ENCODE measurements at places on chromosomes 1 and 21.

DNA sequence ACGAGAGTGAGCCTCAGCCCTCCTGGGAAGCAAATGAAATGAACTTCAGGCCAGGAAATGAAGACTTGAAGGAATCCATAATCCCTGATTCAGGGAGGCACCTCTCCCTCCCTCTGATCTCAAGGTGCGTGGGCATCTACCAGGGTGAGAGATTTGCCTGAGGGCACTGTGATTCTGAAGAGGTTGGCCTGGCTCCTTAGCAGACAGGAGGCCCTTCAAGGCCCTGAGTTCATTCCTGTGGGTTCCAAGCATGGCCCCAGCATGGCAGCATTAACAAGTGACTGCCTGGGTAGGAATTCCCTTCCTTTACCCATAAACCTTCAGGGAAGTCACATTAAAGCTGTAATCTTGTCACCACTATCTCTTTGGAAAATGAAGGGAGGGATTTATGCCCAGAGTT, 29.8 kb upstream of the IFNGR2 start:
- no peak for DNase-seq

GRCh38 chr1:153553096-153553495, 4.0 kb upstream of the S100A3 start:
- DNase-seq, result no peak

DNA sequence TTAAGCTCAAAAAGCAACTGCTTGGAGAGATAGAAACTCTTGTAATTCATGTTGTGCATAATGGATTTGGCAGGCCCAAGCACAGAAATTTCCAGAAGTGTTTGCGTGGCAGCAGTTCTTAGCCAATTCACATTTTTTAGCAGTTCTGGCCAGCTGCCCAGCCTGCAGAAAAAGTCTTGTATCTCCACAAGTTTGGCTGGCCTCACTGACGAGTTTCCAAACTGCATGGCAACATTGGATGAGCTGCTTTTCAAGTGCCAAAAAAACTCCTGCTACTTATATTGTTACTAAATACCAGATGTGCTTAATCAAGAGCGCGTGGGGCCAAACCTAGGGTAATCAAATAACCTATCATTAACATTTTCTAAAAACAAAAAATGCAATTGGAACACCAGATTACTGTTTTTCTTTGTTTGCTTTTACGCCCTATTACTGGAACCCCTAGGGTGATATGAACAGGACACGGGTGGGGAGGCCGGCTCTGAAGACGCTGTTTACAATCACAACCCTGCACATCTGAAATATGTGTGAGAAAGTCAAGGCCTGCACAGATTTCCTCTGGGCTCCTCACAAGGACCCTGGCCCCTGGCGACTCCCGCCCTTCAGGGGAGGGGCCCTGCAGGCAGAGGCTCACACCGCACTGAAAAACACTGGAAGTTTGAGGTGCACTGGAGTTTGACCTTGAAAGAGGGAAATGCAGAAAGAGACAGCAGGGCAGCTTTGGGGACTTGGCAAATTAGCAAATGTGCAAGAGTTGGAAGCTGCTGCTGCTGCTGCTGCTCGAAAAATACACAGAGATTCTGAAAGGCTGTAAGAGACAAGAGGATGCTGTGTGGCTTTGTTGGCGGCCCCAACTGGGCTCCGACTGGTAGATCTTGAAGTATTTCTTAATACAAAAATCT, 55.2 kb upstream of the TARBP1 start:
- no peak for DNase-seq

DNA sequence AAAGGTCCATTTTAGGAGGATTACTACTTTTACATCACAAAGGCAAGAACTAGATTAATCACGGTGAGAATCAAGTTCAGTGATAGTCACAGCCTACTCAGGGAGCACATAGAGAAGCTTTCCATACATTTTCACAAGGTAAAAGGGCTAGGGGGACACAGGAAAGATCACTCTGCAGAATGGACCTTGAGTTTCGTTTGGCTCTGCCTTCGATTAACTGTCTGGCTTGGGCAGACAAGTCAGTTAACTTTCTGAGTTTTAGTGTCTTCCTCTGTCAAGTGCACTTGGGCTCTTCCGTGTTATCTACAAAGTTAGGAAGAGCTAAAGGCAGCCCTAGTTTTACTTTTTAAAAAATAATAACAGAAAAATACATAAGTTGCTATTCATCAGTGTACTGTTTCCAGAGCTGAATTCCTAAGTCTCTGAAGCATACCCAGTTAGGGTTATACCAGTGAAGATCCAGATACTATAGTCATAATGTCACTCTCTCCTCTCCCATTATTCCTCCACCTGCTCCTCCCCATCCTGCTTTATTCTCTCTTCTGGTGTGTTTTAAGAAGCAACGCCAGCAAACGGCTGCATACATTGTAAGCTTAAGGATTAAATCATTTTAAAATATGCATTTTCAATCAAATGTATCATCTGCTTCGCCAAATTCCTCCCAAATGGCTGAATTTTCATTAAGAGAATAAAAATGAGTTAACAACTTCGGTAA, 1.7 kb downstream of the CEP170 start:
- DNase-seq, result no peak

DNA sequence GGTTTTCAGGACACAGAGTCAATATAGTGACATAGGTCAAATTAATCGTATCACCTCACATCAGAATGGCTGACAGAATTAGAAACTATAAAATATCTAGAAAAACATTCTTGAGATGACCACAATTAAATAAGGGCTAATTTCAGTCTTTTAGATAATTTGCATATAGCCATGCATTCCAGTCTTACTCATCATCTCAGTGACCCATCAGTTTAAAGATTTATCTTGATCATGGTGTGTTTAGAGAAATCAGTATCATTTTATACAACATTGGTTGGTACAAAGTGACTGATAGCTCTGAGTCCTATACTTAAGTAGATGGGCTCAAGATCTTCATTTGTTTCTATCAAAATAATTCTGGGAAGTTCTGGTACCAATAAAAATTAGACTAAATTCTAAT, 262.3 kb upstream of the SNX7 start:
- no peak for DNase-seq

GRCh38 chr1:195005338-195005737, 1602.9 kb downstream of the KCNT2 start:
- DNase-seq, result no peak

DNA sequence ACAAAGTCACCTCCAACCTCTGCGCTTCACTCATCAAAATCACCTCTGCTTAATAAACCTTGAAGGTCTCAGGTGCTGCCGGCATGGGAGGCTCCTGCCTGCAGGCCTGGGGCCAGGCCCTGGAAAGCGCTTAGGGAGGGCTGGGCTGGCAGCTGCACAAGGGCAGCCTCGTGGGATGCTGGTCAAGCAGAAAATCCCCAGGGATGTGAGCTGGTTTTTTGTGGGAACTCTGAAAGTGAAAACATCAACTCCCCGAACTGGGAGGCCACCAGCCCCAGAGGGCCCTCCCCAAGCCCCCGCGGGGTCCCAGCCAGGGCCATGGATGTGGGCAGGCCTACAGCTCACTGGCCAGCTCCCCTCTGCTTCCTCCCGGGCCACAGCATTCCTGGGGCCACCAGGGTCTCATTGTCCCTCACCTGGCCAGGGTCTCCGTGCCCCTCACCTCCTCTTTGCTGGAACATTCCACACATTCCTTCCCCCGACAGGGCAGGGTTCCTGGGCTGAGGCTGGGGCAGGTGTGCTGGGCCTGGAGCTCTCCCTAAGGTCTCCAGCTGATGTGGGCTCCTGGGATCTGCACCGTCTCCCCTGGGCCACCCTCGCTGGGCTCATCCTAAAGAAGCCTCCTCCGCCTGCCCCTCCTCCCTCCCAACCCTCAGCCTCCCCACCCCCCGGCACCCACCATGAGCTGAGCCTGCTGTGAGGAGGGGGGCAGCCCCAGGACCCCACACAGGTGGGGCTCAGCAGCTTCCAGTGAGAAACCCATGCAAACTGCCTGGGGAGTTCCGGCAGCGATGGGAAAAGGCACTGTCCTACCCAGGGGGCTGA, 36.0 kb upstream of the POFUT2 start:
- DNase-seq, result no peak

GRCh38 chr1:205067031-205067430, 17.2 kb downstream of the TMEM81 start:
- no peak for DNase-seq

DNA sequence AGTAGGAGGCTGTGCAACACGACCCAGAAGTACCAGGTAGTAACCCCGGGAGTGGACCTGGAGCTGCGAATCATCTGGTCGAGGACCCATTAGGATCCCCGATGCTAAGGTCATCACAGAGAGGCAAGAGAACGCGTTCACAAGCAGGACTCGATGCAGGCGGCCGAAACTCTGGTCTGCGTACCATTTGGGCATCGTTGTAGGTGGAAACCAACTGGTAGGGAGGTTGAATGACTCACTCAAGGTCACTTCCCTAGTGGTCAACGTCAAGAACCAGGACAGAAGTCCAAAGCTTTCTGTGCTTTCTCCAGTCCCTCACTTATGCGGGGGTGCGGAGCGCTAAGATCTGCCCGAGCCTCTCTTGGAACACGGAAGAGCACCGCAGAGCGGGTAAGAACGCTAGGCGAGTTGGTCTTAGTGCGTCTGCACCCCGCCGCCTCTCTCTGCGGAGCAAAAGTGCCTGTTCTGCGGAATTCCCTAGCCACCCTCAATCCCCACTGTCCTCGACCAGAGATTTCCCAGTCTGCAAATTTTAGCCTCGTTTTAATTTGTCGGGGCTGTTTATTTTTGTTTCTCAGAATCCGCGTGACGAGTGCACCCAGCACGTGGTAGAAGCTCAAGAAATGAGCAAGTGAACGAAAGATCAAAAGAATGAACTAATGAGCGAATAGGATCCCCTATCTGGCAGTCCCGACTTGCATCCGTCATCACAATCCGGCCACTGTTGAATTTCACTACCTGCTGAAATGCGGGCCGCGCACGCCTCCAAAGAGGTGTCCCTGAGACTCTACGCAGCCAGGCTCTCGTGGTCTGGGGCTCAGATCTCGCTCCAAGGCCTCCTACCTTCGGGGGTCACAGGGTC, 12.2 kb downstream of the HLX start:
- no peak for DNase-seq

GRCh38 chr1:212228591-212229119, 56.6 kb upstream of the PPP2R5A start:
- DNase-seq, result no peak

GRCh38 chr1:112501810-112502641, 6.7 kb upstream of the WNT2B start:
- peak; percentile 64 for DNase-seq

DNA sequence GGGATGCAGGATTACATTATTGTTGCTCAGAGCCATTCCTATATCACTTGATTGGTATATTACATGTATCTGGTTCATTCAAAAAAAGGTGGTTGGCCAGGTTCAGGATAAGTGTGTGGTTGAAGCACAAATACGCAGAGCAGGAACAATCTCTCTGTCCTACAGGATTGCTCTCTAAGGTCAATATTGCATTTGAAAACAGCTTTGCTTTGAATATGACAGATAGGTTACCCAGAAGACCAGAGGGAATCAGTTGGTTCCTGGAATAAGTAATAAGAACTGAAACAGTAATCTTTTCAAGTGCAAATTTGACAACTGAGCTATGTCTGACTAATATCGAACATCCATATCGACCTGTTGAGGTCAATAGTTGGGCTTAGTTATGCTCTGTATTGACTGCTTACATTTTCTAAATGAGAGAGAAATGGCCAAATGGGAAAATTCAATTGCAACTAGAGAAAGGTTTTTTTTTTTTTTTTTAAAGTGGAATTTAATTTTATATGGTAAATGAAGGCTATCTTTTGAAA, 176.8 kb downstream of the ATP6V1G3 start:
- DNase-seq, result no peak

DNA sequence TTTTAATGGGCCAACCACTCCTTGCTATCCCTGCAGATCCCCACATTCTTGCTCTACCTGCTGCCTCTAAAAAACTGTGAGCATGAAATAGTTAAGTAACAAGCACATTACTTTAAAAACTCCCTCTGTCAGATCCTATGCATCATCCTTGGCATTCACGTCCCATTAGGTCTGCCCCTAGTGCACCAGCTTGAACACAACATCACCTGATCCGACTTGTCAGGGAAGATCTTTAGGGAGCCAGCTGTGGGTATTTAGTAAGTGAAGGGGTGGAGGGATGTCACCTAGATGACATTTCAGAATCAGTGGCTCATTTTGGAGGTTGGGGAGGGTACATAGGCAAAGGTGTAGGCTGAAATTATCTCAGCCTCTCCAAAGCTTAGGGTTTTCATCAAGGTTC, 33.5 kb downstream of the RXRG start:
- DNase-seq, result no peak

DNA sequence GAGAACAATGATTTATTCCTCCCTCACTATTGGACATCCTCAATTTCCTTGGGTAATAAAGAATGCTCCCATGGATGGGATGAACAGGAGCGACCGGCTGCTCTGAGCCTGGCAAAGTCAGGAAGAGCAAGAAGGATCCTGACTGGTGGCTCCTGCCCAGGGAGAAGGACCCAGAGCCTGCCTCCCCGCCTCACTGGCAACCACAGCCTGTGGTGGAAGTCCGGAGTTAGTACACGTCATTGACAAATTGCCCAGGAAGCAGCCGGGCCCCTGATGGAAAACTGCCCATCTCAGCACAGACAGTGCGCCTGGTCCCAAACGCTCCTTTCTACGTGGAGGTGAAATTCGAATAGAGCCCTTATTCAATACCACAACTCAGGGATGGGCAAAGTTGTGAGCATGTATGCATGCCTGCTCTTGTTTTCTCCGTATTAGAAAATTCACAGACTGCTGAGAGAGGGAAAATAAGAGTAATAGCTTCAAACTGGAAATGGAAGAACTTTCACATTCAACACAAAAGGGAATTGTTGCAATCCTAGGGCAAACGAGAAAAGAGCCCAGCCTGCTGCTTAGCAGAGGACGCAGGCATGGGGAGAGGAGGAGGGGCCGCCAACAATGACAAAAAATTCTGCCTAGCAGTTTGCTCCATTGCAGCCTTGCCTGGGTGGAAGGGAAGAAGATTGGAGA, 397.1 kb upstream of the VAMP3 start:
- DNase-seq, result no peak

DNA sequence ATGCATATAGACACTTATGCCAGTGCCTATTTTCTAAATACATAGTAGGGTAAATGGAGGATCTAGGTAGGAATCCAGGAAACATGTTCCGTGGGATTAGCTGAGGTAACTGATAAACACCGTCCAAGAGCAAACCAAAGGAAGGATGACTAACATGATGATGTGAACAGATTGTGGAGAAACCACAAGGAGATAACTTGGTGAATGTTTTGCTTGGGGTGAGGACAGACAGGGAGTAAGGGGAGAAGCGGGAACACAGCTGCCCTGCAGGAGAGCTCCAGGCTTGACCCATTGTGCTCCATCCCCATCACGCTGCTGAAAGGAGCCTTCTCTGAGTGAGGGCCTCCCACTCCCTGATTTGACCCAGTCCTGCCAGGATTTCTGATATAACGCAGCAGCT, 87.0 kb upstream of the ZC3H11B start:
- DNase-seq, result no peak

GRCh38 chr1:12078938-12079861, 16.1 kb downstream of the TNFRSF8 start:
- DNase-seq, result peak; percentile 48
